ENCODE measurements at places on chromosomes 5 and 9. TPM values are rescaled to one million over a fixed set of nuclear protein-coding genes. Genes with fewer than 3 reads are reported as not detected.
A peak's percentile ranks its signal among the peaks of the same experiment; 100 is the strongest.

DNA sequence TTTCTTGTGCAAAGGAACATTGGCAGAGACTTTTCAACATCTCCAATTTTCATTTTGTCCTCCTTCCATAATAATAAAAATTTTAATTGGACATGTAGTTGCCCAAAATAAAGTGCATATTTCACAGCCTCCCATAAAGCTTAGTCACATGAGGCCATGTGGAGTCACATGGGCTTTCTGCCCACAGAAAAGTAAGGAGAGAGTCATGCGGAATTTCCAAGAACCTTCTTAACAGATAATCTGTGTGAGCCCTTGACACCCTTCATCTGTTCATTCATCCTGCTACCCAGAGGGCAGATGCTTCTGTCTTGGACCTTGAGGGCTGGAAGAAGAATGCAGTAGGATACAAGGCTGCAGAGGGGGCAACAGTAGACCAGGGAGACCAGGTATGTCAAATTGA lies 60.7 kb downstream of the APTX start:
- no peak for DNase-seq

DNA sequence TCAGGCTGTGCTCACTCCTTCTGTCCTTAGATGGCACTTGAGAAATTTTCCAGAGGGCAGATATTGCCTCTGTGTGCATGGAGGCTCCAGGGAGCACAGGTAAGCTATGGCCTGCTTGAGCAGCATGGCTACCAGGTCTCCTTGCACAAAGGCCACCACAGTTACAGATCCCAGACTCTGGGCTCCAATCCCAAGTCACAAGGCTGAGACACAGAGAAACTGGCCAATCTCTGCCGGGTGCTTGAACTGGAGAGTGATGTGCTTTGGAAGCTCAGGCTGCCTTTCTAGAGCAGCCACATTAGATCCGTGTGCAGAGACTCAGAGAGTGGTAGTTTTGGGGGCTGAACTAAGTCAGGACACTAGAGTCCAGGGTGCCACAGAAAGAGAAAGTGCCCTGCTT lies 145.7 kb downstream of the SEMA6A start:
- no peak for DNase-seq

DNA sequence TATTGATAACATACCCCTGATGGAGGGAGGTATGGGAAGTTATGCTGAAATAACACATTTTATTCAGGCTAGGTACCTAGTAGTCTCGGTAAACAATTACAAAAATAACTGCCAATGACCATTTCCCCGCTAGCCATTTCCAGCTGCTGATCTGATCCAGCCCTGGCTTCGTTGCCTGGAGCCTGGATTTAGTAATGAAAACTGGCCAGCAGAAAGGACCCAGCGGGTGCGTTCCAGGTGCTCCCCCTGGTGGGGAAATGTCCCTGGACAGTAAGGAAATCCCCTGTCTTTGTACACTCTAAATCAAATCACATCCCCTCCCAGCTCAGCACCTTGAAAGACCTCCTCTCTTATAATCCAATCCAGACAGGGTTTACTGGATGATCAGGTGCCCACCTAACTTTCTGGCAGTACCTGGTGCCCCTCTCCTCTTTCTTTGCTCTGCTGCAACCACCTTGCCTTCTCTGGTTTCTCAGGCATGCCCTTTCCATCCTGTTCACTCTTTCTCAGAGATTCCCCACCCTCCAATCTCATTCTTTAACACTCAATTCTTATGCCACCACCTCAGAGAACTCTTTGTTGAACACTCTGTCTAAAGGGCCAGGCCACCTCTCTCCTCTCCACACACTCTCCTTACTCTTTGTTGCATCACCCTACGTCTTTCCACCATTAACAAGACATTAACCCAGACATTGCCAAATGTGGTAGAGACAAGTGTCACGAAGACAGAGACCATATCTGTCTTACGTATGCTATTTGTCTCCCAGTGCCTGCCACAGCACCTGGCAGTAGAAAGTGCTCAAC lies 50.1 kb upstream of the SMAD5 start:
- DNase-seq, result peak; percentile 68

GRCh38 chr5:117245130-117245529 lies 670.5 kb upstream of the SEMA6A start:
- no peak for DNase-seq

DNA sequence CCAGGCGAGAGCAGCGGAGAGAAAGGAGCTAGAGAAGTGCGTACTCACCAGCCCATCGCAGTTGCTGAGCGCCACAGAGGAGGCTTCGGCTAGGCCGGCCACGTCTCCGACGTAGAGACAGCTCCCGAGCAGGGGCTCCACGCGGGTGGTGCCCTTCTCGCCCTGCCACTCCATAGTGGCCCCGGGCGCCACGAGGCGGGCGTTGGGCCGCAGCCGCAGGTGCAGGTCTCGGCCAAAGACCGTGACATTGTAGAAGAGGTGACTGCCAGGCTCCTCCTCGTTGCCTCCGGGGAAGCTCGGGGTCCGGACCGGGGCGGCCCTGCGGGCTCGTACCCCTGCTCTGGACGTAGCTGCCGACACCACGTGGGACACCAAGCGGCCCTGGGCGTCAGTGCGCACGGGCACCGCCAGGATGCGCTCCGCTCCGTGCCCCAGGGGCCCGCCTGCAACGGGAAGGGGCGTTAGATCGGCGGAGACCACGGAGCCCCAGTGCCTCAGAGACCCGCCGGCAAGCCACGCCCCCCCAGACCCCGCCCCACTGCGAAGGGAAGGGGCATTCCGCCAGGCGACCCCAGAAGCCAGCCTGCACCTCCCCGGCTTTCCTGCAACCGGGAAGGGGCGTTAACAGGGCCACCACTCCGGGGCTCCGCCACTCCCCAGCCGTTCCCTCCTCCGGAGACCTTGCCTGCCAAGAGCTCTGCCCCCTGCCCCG lies 1.4 kb downstream of the ADAMTS2 start:
- no peak for DNase-seq

DNA sequence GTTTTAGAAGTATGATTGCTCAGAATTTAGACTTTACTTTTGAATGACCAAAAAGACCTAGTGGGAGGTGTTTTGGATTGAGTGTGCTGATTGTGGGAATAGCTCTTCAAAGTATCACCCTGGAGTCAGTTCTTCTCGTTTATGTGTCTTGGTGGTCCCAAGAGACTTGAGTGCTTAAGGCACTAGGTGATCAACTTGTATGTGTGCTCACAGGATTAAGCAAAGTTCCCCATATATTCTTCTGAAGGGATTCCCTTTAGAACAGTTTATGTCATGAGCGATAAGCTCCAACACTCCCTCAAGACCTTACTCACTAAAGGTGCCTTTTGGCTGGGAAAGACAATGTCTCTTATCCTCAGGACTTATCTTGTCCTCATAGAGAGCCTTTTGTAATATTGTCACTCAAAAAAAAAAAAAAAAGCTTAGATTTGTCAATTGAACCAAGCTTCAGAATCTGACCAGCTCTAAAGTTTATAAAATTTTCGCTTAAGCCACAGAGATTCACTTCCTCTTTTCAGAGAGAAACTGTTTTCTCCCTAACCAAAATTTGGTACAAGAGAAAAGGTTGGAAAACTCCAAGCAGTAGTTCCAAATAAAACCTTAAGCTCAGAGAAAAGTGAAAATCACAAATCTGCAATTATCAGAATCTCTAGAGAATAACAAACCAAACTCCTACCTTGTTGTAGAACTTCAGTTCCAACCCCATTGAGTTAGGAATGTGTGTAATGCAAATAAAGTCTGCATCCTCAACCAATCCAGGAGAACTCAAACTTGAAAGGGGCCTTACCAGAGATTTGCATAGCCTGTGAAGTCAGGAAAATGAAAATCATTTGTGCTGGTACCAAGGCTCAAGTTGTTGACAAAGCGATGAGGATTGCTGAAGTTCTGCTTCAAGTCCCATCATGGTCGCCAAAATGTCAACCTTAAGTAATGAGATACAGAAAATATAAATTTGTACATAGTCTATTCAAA lies 40.0 kb upstream of the PDZD2 start:
- DNase-seq, result no peak

DNA sequence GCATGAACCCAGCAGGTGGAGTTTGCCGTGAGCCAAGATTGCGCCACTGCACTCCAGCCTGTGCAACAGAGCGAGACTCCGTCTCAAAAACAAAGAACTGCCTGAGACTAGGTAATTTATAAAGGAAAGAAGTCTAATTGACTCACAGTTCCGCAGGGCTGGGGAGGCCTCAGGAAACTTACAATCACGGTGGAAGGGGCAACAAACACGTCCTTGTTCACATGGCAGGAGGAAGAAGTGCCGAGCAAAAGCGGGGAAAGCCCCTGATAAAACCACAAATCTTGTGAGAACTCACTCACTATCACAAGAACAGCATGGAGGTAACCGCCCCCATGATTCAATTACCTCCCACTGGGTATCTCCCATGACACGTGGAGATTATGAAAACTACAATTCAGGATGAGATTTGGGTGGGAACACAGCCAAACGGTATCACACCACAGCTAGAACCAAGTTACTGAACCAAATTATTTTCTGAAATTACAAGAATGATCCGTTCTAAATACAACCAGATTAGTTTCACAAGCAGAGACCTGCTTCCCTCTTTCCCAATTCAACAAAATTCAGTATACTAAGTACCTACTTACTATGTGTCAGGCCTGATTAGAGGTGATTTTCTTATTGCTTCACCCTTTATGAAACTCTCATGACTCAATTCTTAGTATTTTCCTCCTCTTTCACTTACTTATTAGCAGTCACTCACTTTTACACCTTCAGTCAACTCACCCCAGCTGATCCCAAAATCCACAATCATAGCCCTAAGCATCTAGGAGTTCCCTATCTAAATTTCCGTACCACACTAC lies 8.4 kb downstream of the UBTD2 start:
- DNase-seq, result no peak

Gene FCHO2
- total RNA-seq, result 7.1 TPM

DNA sequence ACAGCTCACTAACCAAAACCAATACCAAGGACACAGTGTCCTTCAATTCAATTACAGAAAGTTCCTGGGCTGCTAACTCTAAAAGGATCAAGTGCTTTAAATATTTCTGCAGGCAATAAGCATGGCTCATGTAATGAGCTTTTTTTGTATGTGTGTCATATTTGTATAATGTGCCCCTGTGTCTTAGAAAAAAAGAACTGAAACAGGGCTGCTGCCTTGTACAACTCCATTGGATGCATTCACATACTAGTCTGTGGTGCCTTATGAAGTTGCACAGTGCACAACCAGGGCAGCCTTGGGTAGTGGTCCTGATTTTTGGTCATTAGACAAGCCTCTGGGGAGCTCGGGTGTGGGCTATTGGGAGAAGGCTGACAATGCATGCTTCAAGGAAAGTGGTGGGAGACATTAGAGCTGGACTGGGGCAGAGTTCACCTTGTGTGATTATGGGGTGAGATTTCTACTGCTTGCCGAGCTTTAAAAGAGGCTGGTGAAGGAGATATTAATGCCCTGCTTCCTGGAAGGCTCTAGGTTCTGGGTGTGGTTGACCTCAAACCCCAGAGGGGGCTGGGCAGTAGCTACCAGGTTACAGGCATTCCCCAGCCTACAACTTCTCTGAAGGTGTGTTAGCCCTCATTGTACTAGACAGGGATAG lies 3.6 kb upstream of the CPEB4 start:
- no peak for DNase-seq

GRCh38 chr5:773517-774264 lies 10.8 kb downstream of the ZDHHC11B start:
- DNase-seq, result no peak

DNA sequence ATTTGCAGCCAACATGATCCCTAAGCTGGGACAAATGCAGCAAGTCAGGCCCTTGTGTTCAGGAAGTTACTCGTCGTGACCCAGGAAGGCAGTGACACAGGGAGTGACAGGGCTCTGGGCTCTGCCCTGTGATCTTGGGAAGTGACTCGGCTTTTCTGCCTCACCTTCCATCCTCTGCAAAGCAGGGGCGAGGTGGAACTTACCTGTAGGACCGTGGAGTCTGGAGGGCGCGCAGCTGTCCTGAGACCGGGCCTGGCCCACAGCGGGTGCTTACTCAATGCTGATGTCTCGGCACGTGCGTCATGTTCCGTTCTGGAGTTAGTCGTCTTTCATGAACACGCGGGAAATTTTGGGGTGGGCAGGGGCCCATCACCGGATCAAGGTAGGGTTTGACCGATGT lies 22.8 kb upstream of the LPCAT1 start:
- DNase-seq, result no peak

- no peak for DNase-seq
These were observed 5.3 kb downstream of the PKD2L2 start for GRCh38 chr5:137894586-137894985.

DNA sequence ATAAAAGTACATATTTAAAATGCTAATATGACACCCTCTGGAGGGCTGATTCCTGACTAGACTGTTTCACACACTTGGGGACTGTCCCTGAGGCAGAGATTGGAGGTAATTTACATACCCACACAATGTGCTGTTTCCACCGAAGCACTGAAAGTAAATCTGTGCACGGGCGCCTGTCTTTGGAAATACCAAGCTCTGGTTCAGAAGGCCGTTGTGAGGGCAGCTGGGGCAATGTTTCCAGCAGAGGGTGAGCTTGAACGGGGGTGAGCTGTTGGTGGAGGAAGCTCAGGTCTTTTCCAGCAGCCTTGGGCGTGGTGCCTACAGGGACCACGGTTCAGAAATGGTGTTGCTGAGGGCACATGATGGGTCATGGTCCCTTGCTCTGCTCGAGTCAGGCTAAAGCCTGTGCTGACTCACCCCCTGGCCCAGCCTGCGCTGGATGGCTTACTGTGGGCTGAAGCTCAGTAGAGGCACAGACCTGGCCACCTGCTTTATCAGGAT lies 25.8 kb upstream of the HMCN2 start:
- no peak for DNase-seq

GRCh38 chr5:63128018-63128417 lies 549.4 kb downstream of the LRRC70 start:
- no peak for DNase-seq

Gene MCTP1
- total RNA-seq, result 6.6 TPM

DNA sequence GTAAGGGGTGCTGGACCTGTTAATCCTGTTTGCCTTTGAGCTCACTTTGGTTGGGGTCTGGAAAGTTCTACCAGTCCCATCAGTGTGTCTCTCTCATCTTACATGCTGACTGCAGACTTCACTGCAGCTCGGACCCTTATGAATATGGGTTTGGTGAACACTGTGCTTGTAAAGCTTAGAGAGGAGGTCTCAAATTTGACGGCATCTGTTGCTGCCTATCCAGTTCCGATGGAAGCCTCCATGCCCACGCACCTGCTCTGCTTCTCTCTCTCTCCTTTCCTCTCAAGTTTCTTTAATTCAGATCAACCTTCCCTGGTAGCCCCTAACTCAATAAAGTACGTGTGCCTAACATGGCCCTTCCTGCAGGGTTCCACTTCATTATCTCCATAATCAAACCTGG lies 217.9 kb downstream of the HSPA4 start:
- DNase-seq, result no peak

DNA sequence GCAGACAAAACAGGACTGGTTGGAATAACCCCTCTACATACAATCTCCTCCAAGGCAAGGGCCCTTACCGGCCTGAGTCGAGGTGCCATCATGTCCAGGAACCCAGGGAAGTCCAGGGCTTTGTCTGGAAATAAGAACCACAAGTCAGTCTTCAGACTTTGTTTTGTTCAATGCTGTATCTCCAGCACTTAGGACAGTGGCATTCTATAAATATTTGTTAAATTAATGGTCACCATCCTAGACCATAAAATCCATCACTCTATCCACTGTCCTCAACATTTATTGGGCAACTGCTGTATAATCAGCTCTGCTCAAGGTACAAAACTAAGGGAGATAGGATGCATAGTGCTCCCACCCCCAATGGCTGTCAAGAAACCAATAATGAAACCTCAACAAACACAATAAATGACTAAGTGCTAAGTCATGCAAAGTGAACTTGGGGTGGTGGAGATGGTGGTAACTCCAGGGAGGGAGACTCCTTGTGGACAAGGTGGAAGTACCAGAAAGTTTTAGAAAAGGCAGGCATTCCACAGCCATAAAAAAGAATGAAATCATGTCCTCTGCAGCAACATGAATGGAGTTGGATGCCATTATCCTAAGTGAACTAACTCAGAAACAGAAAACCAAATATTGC lies 5.0 kb downstream of the RELL2 start:
- DNase-seq, result no peak
